ENCODE measurements at places on chromosomes 11 and 22. TPM values are rescaled to one million over a fixed set of nuclear protein-coding genes. Genes with fewer than 3 reads are reported as not detected.

The MMP1 gene
- 13.2 TPM for total RNA-seq

The NXPE4 gene
- not detected for total RNA-seq

The CRY2 gene
- total RNA-seq: 19.6 TPM

The DBX1 gene
- not detected for total RNA-seq

The KRTAP5-7 gene
- 0.33 TPM for total RNA-seq

The FAM227A gene
- total RNA-seq: 0.74 TPM

The TSPAN32 gene
- 0.33 TPM for total RNA-seq

The SLC1A2 gene
- 23.6 TPM for total RNA-seq

The SLC6A5 gene
- total RNA-seq: not detected

The GUCY1A2 gene
- 1.1 TPM for total RNA-seq
